Suppressor macrophage treated with lipopolysaccharide for 4 hours (primary cell): ENCODE measurements at places on chromosomes 2 and 18.

- DNase-seq: no peak
Observed at GRCh38 chr2:37795938-37796337, 124.5 kb upstream of the CDC42EP3 start.

- no peak for DNase-seq
Observed at GRCh38 chr18:80143881-80144280, 34.8 kb downstream of the ADNP2 start.

DNA sequence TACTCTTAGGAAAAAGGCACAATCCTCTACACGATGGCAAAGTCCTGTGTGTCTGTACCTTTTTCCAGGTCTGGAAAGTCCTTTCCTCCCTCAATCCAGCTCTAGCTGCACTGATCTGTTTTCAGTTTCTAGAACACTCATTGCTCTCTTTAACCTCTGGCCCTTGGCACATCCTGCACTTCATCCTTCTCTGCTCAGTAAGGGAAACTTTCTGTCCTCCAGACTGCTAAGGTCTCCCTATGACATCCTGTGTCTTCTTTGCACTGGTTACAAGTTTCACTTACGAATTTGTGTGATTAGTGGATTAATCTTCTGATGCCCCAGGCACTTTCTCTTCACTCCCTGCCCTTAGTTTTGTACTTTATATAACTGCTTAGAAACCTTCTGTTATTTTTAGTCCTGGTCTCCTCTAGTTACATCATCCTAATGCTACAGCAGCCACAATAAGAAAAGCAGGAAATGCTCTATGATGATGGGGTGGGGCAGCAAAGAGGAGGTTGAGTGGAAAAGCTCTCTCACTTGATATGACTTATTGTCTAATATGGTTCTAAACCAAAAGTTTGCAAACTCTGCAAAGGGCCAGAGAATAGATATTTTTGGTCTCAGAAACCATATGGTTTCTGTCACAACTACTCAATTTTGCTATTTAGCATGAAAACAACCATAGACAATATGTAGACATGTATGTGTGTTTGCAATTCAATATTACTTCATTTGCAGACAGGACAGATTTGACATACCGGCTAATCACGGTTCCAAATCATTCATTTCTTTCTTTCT, 568.2 kb downstream of the THSD7B start:
- DNase-seq: no peak

GRCh38 chr2:1249897-1250687, 163.2 kb upstream of the TPO start:
- DNase-seq: no peak

DNA sequence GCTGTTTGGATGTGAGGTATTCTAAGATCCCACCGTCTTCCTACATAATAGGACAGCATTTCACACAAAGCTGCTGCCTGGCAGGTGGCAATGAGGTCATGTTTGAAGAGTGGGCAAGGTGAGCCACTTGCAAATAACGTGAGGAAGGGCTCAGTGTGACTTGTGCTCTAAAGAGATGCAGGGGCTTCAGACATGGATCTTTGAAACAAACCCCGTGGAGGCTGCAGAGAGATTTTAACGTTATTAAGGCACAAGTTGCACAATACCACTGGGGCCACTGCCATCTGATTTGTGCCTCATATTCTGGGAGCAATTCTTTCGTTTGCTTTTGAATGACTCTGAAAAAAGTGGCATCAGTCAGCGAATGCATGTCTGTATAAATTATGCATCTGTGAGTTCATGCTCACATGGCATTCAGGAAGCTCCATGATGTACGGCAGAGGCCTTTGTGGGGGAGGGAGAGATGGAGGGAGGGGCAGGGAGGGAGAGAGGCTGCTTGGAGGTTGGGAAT, 362.0 kb downstream of the SOX11 start:
- DNase-seq: no peak
